ENCODE measurements at places on chromosomes 3 and 15.

- DNase-seq = no peak
Observed at GRCh38 chr3:193554811-193555210, at the start of gene ATP13A4. Gene ATP13A4 (minus strand): TSS chr3:193554895. CDS start chr3:193554799, 96 bp downstream.

GRCh38 chr15:101143321-101143720, 108.5 kb downstream of the CHSY1 start:
- peak; percentile 24 for DNase-seq

DNA sequence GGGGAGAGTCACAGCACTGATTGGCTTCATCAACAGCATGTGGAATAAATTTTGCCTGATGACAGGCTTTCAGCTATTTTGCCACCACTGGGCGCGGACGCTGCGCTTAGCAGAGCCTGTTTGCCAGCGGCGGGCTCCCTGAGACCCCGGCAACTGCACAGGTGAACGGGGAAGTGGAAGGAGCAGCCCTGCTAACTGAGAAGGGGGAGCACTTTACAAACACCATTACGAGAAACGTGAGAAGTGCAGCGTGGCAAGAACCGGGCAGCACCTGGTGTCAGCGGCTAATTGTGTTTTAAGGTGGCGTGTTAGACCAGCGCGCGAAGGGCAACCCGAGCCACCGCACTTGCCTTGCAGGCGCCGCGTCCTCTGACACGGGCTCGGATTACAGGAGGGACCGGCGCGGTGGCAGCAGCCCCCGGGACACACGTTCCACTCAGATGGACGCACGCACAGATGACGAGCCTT, 307.8 kb upstream of the ARRDC4 start:
- peak; percentile 47 for DNase-seq

DNA sequence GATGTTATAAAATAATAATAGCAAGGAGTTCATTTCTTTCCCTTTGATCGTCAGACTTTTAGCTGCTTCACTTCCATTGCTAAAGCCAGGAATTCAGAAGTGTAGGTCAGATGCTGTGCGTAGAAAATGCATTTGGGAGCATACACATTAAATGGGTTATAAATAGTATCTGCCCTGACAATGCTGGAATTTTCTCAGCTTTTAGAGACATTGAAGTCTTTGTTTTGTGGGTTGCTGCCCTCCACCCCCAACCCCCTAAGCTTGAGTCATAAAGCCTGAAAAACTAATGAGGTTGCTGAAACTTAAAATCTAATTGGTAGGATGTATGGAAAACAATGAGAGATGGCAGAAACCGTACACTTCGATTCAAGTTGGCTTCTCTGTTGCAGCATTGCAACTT, 81.9 kb downstream of the MITF start:
- no peak for DNase-seq

DNA sequence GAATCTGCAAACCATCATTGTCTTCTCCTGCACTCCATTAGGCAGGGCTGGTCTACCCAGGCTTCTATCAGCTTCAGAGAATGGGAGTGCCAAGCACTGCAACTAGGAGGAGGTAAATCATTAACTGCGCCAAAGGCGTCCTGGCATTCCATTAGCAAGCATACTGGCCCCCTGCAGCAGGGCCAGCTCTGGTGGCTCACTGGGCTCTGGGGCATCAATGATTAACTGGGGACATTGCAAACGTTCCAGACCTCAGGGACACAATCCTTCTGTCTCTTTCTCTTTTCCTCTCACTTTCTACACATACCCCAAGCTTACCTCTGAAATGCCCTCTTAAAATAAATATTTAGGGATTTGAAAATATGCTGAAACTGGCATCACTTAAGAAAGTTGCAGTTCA, 129.0 kb downstream of the MYLK start:
- no peak for DNase-seq

DNA sequence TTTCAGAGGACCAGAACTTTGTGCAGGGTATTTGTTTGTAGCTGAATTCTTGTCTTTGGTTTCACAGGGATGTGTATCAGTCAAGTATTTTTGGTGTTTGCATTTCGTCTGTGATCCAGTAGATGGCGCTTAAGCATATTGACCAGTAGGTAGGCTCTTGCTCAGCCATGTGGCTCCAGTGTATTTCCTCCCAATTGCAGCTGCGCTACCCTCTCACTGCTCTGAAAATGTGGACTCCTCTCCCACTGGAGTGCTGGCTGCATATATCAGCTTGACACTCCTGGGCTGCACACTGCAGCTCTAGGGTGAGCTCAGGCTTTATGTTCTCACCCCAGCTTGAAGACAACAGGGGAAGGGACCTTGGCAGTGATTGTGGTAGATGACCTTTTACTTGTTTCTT, 1264.3 kb upstream of the ALCAM start:
- peak; percentile 64 for DNase-seq

Data from D341Med (cell line).